CD4-positive, CD25-positive, alpha-beta regulatory T cell (primary cell): ENCODE measurements at places on chromosomes 6 and 20.

DNA sequence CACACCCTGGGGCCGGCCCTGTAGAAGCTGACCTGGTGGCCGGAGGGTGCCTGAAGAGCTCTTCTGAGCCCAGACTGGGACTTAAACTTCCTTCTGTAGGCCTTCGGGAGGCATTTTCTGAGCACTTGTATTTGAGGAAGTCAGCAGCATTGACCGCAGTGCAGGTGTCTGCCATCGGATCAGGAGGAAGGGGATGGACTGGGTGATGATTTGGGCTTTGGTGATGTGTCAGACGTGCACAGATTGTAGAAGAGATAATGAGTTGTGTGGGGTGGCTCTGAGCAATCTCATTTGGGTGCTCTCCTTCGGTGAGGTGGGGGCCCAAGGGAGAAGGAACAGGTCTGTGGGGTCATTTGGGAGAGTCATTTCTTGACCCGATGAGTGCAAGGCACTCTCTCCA lies 150.9 kb downstream of the ARID1B start:
- H3K27ac ChIP-seq, result no peak overlapping the region
- H3K4me1 ChIP-seq, result peaks cover 18% of the 10 kb centered on the region
- no peak for DNase-seq
- H3K36me3 ChIP-seq, result no peaks in the 10 kb centered on the region
- no peaks in the 10 kb centered on the region for H3K27me3 ChIP-seq

- H3K27me3 ChIP-seq, result no peaks in the 10 kb centered on the region
- H3K4me3 ChIP-seq, result no peak overlapping the region
- H3K36me3 ChIP-seq, result no peaks in the 10 kb centered on the region
- H3K27ac ChIP-seq, result no peak overlapping the region
- H3K4me1 ChIP-seq, result no peaks in the 10 kb centered on the region
Measured at GRCh38 chr6:40505191-40505810, 81.9 kb downstream of the LRFN2 start.

GRCh38 chr6:32151863-32152768 lies at the start of gene PRRT1:
Gene PRRT1, minus strand, starts transcription at chr6:32151939. Its CDS starts 112 bp downstream, at chr6:32151827.
- no peak for DNase-seq
- no peak within 1 kb of the TSS for H3K4me3 ChIP-seq
- H3K4me1 ChIP-seq, result peaks cover 20% of the 10 kb centered on the region

DNA sequence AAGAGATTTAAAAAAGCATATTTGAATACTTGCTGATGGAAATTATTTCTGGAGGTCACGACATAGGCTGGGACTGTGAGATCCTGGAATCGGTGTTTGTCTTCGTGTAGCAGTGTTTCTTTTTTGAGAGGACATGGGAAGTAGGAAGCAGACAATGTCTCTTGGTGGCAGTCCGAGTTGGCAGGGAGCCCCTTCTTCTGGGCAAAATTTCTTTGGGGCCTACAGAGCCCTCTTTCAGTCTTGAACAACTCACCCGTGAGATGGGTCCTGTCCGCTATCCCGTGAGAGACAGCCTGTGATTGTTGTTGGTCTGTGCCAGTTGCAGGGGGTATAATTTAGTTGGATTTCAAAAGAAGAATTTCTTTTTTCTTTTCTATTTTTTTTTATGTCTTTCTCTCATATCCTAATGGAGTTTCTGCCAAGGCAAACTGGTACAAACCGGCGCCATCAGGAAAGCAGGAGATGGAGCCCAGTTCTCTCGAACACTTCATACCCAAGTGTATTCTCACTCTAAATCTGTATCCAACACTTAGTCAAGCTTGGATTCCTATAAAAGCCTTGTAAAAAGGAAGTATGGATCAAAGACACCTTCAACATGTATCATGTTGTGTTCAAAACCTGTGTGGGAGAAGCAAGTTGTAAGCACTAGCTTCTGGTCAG lies 785.1 kb downstream of the MAFB start:
- no peak overlapping the region for H3K27ac ChIP-seq
- no peaks in the 10 kb centered on the region for H3K4me1 ChIP-seq
- H3K27me3 ChIP-seq, result no peaks in the 10 kb centered on the region
- H3K4me3 ChIP-seq, result no peak overlapping the region

DNA sequence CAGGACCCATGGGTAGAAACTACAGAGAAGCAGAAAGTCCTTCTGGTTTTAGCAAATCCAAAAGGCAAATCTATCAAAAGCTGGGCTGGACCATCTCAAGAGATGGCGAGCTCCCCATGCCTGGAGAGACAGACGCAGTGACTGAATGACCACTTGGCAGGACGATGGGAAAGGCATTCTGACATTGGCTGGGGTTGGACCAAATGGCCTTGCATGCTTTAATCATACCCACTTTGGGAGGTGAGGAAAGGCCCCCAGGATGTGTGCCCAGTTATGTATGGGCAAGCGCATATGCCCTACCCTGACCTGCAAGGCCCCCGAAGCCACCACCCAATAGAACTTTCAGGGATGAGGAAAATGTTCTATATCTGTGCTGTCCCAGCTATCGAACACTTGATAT lies 45.1 kb downstream of the JPH2 start:
- peaks cover 5% of the 10 kb centered on the region for H3K27me3 ChIP-seq
- no peak overlapping the region for H3K4me3 ChIP-seq
- DNase-seq, result no peak
- no peak overlapping the region for H3K27ac ChIP-seq
- H3K4me1 ChIP-seq, result no peaks in the 10 kb centered on the region

- no peaks in the 10 kb centered on the region for H3K36me3 ChIP-seq
- no peaks in the 10 kb centered on the region for H3K4me1 ChIP-seq
- no peak overlapping the region for H3K27ac ChIP-seq
Measured at GRCh38 chr6:39156801-39157200, 41.8 kb upstream of the SAYSD1 start.

- H3K27ac ChIP-seq, result no peak overlapping the region
- no peaks in the 10 kb centered on the region for H3K36me3 ChIP-seq
- no peaks in the 10 kb centered on the region for H3K27me3 ChIP-seq
- DNase-seq, result no peak
- no peak overlapping the region for H3K4me3 ChIP-seq
- H3K4me1 ChIP-seq, result no peaks in the 10 kb centered on the region
Measured at GRCh38 chr20:47453167-47453782, 48.4 kb upstream of the NCOA3 start.

- no peaks in the 10 kb centered on the region for H3K36me3 ChIP-seq
- no peaks in the 10 kb centered on the region for H3K27me3 ChIP-seq
- H3K4me1 ChIP-seq, result peaks cover 11% of the 10 kb centered on the region
- no peak overlapping the region for H3K4me3 ChIP-seq
- no peak overlapping the region for H3K27ac ChIP-seq
- DNase-seq, result no peak
Measured at GRCh38 chr6:44132476-44132875, 5.1 kb downstream of the TMEM63B start.

GRCh38 chr20:10919396-10920140 lies 245.8 kb upstream of the JAG1 start:
- no peak for DNase-seq
- no peaks in the 10 kb centered on the region for H3K4me1 ChIP-seq
- H3K27ac ChIP-seq, result no peak overlapping the region
- H3K4me3 ChIP-seq, result no peak overlapping the region
- no peaks in the 10 kb centered on the region for H3K36me3 ChIP-seq

GRCh38 chr20:51700809-51701285 lies 67.3 kb downstream of the ATP9A start:
- H3K4me1 ChIP-seq, result no peaks in the 10 kb centered on the region
- DNase-seq, result no peak
- H3K27ac ChIP-seq, result no peak overlapping the region
- peaks cover 4% of the 10 kb centered on the region for H3K27me3 ChIP-seq
- no peaks in the 10 kb centered on the region for H3K36me3 ChIP-seq

- no peak for DNase-seq
- no peaks in the 10 kb centered on the region for H3K27me3 ChIP-seq
- H3K4me3 ChIP-seq, result no peak overlapping the region
- H3K36me3 ChIP-seq, result peaks cover 3% of the 10 kb centered on the region
- H3K27ac ChIP-seq, result no peak overlapping the region
- H3K4me1 ChIP-seq, result peaks cover 22% of the 10 kb centered on the region
Measured at GRCh38 chr6:33567836-33568235, 12.2 kb downstream of the BAK1 start.

GRCh38 chr6:167401525-167402194 lies 76.8 kb downstream of the TTLL2 start:
- no peak overlapping the region for H3K27ac ChIP-seq
- no peak for DNase-seq
- no peaks in the 10 kb centered on the region for H3K4me1 ChIP-seq
- no peaks in the 10 kb centered on the region for H3K27me3 ChIP-seq

GRCh38 chr6:88114838-88115237 lies 51.3 kb downstream of the CNR1 start:
- H3K36me3 ChIP-seq, result no peaks in the 10 kb centered on the region
- H3K27ac ChIP-seq, result no peak overlapping the region
- H3K27me3 ChIP-seq, result no peaks in the 10 kb centered on the region
- H3K4me3 ChIP-seq, result no peak overlapping the region
- H3K4me1 ChIP-seq, result no peaks in the 10 kb centered on the region

- H3K4me3 ChIP-seq, result peak overlapping the region; percentile 83
- H3K27ac ChIP-seq, result peak overlapping the region; percentile 61
- peaks cover 67% of the 10 kb centered on the region for H3K4me1 ChIP-seq
- H3K27me3 ChIP-seq, result no peaks in the 10 kb centered on the region
- peaks cover 3% of the 10 kb centered on the region for H3K36me3 ChIP-seq
Measured at GRCh38 chr6:130138116-130138908, 84.4 kb downstream of the SAMD3 start.

DNA sequence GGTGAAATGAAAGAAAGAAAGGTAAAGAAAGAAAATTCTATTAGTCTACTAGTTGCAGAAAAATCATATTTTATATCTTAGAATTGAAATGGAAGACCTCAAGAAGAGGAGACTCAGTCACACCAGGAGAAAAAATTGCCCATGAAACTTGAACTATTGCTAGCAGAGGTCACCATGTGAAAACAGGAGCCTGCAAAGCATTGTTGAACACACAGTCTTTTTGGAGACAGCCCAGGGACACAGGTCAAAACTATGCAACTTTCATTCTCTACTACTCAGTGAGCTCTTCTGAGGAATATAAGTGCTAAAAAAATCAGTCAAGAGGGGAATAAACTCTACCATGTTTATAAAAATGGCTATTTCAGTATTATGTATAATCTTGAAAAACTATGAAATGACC lies 89.8 kb upstream of the TENT5A start:
- DNase-seq, result no peak
- no peak overlapping the region for H3K27ac ChIP-seq
- H3K27me3 ChIP-seq, result no peaks in the 10 kb centered on the region

GRCh38 chr6:18034798-18035202 lies 47.4 kb upstream of the KIF13A start:
- H3K4me3 ChIP-seq, result no peak overlapping the region
- no peaks in the 10 kb centered on the region for H3K27me3 ChIP-seq
- no peaks in the 10 kb centered on the region for H3K36me3 ChIP-seq
- no peak overlapping the region for H3K27ac ChIP-seq
- no peaks in the 10 kb centered on the region for H3K4me1 ChIP-seq

GRCh38 chr6:113414511-113414910 lies 442.6 kb upstream of the MARCKS start:
- no peak overlapping the region for H3K4me3 ChIP-seq
- H3K36me3 ChIP-seq, result no peaks in the 10 kb centered on the region
- H3K27ac ChIP-seq, result no peak overlapping the region
- H3K27me3 ChIP-seq, result no peaks in the 10 kb centered on the region

GRCh38 chr20:40583205-40583604 lies 105.8 kb downstream of the MAFB start:
- H3K4me3 ChIP-seq, result no peak overlapping the region
- no peaks in the 10 kb centered on the region for H3K4me1 ChIP-seq
- DNase-seq, result no peak
- H3K27me3 ChIP-seq, result peaks cover 3% of the 10 kb centered on the region
- no peak overlapping the region for H3K27ac ChIP-seq
- H3K36me3 ChIP-seq, result no peaks in the 10 kb centered on the region
